HCT116 (cell line): ENCODE measurements at places on chromosomes 16 and 17. TPM values are rescaled to one million over a fixed set of nuclear protein-coding genes. Genes with fewer than 3 reads are reported as not detected.
A peak's percentile ranks its signal among the peaks of the same experiment; 100 is the strongest.

DNA sequence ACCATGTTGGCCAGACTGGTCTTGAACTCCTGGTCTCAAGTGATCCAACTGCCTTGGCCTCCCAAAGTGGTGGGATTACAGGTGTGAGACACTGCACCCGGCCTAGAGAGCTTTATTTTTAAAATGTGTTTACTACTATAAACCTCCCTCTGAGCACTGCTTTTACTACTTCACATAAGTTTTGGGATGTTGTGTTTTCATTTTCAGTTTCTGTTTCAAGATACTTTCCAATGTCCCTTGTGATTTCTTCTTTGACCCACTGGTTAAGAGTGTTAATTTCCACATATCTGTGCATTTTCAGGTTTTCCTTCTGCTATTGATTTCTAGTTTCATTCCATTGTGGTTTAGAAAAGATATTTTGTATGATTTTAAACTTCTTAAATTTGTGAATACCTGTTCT, 74.4 kb downstream of the NETO2 start:
- no peak for DNase-seq

DNA sequence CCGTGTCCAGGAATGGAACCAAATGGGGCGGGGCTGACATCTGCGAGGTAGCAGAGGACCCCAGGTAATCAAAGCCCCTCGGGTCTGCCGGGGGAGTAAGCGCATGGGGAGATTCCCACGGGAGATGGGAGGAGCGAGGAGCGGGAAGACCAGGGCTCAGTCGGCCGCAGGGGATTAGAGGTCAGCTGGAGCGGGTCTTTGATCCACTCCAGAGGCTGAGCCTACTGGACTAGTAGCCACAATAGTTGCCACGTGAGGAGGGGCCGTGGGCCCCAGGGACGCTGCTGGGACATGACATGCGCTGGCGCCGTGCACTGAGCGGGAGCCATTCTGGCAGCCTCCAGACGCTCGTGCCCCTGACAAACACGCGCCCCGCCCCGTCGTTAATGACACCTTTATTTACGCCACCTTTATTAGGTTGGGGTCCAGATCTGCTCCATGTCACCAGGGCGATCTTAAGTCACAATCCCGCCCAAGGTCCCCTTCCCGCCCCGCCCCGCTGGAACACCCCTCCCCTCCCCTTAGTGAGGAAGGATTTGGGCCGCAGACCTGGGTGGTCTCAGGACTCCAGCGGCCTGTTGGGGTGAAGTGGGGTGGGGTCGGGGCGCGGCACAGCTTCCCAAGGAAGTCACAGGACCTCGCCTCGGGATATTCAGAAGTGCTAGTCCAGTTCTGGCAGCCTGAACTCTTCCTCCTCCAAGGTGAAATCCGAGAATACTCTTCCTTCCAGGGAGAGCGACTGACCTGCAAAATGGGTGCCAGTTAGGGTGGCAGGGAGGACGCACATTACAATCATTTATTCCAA, 15.0 kb downstream of the PPY start:
- DNase-seq = no peak

- no peak for DNase-seq
These were observed 3.3 kb upstream of the CDK5R1 start for GRCh38 chr17:32483451-32484019.

GRCh38 chr17:73594025-73594424, 50.2 kb downstream of the SDK2 start:
- DNase-seq = no peak

GRCh38 chr17:72152387-72152929, 31.6 kb downstream of the SOX9 start:
- no peak for DNase-seq

- no peak for DNase-seq
These were observed 40.8 kb downstream of the CDH3 start for GRCh38 chr16:68685685-68686478.

GRCh38 chr16:54554581-54554980, 268.0 kb upstream of the IRX3 start:
- no peak for DNase-seq

GRCh38 chr16:54522584-54522983, 236.0 kb upstream of the IRX3 start:
- DNase-seq = no peak

DNA sequence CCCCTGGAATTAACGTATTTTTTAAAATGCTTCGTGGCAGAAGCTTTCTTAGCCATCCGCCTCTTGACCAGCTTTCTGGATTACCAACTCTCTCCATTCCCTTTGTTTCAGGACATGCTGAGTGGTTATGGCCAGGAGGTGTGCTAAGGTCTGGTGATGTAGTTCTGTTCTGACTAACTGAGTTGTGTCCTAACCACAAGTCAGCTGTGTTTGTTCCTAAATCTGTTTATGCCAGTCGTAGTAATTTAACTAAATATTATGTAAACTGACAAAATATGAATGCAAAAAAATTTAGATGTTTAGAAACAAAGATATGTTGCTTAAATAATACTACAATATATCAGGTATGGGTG, 61.6 kb downstream of the MRTFB start:
- DNase-seq = no peak

DNA sequence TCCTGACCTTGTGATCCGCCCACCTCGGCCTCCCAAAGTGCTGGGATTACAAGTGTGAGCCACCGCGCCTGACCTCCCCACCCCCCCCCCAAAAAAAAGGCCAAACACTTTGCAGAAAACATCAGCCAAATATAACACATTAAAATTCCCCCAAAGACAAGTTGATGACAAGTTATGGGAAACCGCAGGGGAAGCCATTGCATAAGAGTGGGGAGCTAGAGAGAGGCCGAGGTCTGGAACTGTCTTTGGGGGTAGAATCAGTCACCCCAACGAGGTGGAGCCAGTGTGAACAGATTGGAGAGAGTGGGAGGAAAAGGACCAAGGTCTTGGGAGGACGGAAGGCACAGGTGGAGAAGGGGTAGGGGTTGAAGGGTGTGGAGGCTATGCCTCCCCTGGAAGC, 2.8 kb downstream of the DRC3 start:
- no peak for DNase-seq

DNA sequence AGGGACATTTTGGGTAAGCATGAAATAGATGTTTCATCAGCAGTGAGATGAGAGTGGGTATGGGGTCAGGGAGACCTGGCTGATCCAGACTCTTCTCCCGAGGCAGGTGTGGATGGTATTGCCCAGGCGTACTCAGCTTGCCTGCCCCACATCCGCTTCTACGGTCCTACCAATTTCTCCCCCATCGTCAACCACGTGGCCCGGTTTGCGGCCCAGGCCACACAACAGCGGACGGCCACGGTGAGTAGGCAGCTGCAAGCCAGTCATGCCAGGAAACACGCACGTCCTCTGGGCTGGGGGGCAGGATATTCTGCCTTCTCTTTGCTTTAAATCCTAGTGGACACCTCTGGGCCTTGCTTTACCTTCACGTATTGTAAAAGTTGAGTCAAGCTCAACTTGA, 44.7 kb downstream of the CPNE2 start:
- DNase-seq = no peak

DNA sequence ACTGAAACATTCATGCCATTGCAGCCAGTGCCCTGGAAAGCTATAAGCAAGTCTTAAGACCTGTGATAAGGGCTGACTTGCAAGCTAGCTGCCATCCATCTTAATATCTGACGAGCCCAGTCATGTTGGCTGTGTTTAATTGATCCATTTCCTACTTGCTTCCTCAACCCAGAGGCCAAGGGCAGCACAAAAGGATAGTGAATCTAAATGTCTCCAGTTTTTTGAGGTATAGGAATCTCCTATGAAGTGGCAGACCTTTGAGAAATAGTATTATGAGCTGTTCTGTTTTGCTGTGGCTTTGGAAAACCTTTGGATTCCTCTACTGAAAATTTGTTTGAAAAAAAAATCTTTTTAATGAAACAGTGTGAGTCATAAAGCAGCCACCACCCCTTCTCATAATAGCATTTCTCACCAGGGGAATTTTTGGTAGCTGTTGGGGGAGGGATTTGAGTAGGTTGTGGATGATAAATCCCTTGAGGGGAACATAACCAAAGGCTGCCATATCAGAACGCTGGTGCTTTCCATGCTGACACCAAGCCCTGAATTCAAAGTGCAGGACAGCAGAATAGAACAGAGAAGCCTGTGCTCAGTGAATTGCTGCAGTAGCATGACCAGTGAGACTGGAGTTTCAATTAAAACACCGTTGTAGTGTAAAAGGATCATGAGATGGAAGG, 12.9 kb downstream of the ZNRF1 start:
- DNase-seq = peak; percentile 75

The CCL16 gene
- not detected for total RNA-seq

The ZNF423 gene
- total RNA-seq = 0.22 TPM

The CD7 gene
- total RNA-seq = 0.61 TPM

The PTX4 gene
- not detected for total RNA-seq
